Myocyte (in vitro differentiated cells): ENCODE measurements at places on chromosomes 6 and 20.

GRCh38 chr6:44004625-44005506 is 122.4 kb downstream of the MRPL14 start:
- DNase-seq, result peak; percentile 69

DNA sequence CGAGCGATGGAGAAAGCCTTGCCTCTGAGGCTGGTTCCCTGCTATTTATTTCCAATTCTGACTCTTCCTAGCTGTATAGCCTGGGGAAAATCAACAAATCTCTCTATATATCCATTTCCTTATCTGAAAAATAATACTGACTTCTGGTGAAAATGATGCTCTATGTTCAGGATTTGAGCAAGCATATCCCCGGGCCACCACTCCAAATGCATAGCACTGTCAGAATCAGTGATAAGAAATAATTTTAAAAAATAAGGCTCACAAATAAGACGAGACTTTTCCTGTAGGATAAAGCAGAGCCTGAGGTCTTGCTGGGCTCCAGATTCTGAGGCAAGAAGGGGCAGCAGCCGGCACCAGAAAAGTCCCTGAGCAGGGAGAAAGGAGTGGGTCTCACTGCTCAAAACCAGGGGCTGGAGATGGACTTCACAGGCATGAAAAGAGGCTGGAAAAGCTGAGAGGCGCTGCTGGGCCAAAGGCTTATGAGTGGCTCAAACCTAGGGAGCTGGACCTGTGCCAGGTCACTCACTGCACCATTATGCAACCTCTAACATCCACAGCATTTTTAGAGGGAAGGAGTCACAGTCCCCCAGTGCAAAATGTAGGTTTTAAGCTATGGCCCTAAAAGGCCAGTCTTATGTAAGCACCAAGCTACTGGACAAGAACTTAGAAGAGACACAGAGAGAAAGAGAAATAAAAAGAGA is 48.1 kb upstream of the SLC17A4 start:
- peak; percentile 28 for DNase-seq

DNA sequence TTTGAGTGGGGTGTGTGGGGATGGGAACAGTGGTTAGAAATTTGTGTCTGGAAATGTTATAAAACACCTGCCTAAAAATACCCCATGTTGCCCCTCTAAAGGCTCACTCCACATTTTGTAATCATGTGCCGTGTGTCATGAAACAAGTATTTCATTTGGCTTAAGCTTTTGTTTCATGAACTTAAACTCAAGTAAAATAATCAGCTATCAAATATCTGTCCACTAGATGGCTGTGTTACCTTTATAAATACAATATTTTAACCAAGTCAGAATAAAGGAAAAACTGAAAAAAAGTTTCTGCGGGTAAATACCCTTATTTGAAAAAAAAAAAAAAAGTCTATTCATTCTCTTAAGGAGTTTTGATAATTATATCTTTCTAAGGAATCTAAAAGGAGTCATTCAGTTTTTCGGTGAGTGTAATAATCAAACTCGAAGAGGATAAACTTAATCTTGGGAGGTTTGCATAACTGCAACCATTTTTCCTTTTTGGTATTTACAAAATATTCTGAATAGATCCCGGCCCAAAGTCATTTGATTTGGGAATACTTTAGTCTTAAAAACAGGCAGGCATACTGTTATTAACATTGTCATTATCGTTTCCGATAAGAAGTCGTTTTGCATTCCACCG is 29.9 kb upstream of the MTRF1L start:
- peak; percentile 65 for DNase-seq

DNA sequence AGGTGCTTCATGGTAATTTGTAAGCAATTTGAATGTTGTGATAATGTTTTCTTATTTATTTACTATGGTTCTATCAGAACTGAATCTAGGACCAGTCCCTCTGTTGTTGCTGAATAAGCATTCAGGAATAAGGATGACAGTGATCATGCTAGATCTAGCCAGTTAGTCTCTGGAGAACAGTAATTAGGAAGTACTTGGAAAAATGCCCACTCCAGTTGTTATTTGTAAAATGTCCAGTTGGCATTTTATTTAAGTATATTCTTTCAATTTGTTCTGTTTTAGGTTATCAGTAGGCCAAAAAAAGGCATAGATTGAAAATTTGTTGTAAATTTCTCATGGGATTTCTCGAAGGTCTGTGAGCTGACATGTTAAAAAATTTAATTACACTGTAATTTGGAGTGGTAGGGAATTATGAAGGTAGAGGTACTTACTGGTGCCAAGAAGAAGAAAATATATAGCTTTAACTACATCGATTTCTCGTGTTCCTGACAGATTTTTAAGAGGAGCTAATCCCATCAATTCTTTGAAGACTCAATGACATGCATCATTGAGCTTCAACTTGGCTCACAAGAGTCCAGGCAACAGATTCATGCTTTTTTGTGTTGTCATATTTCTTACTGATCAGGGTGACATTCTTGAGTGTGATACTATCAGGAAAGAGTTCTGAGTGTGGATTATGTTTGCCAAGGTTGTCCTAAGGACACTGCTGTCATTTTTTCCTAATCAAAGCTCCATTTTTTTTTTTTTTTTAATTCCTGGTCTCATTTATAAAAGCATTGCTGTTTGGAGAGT is 177.3 kb downstream of the CARMIL1 start:
- DNase-seq, result no peak
